Uterus (tissue), 4 donors: ENCODE measurements at places on chromosomes 12 and 14.

DNA sequence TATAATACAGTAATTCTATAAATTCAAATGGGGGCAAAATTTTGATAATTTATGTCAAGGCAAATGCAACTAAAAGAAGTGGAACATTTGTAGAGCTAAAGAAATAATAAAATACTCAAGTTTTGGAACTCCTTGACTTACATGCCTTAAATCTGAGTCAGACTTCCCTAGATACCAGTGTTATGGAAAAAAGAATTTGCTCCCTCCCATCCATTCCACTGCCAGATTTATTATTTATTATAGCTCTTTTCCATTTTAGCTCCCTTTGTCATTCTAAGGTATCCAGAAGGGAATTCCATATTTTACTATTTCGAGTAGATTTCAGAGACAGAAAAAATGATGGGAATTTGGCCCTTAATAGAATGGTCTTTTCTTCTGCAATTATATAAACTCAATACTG, 44.0 kb downstream of the RHOJ start:
- DNase-seq: no peak

GRCh38 chr12:114938487-114939210, 254.7 kb upstream of the TBX3 start:
- no peak for DNase-seq

- DNase-seq: no peak
Measured at GRCh38 chr12:120529641-120530417, 871 bp upstream of the COQ5 start.

DNA sequence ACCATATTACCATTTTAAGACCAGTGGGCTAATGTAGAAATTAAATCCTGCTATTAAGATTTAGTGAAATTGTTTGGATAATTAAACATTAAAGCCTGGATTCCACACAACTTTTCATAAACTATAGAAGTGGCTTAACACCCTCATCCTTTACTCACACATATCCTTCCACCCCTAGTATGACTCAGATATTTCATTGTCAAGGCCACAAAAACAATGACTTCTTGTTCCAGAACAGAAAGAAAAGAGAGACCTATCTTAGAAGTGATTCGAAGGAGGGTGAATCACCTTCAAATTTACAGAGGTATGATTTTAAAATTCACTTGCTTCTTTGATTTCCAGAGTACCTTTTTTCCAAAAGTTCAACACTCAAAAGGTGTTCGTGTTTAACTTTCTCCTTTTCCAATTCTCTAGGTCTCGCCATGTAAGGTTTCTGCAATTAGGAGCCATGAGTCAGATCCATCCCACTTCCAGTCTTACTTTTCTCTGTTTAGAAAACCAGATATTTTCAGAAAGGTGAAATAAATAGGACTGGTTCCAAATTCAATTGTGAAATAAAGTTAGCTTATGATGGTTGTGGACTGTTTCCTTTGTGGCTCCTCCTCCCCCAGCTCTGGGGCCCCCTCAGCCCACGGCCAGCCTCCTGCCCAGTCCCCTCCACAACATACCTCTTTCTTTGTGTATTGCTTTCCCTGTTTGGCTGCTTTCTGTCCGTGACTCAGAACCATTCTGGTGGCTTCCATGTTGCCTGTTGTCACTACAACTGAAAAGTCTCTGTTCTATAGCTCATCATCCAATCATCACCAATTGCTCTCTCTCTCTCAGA, 24.6 kb upstream of the MGP start:
- DNase-seq: no peak

- DNase-seq: no peak
Measured at GRCh38 chr12:40827683-40828592, 135.7 kb downstream of the CNTN1 start.

GRCh38 chr12:92784797-92785562, 82.2 kb downstream of the PLEKHG7 start:
- no peak for DNase-seq

DNA sequence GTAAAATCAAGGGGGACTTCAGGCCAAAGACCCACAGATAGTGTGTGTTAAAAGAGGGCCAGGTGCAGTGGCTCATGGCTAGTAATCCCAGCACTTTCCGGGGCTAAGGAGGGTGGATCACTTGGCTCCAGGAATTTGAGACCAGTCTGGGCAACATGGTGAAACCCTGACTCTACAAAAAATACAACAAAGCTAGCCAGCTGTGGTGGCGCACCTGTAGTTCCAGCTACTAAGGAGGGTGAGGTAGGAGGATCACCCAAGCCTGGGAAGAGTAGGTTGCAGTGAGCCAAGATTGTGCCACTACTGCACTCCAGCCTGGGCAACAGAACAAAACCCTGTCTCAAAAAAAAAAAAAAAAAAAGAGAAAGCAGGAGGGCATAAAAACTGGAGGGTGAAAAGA, 8.5 kb downstream of the VCPKMT start:
- no peak for DNase-seq
